ENCODE measurements at places on chromosomes 1 and 21.

DNA sequence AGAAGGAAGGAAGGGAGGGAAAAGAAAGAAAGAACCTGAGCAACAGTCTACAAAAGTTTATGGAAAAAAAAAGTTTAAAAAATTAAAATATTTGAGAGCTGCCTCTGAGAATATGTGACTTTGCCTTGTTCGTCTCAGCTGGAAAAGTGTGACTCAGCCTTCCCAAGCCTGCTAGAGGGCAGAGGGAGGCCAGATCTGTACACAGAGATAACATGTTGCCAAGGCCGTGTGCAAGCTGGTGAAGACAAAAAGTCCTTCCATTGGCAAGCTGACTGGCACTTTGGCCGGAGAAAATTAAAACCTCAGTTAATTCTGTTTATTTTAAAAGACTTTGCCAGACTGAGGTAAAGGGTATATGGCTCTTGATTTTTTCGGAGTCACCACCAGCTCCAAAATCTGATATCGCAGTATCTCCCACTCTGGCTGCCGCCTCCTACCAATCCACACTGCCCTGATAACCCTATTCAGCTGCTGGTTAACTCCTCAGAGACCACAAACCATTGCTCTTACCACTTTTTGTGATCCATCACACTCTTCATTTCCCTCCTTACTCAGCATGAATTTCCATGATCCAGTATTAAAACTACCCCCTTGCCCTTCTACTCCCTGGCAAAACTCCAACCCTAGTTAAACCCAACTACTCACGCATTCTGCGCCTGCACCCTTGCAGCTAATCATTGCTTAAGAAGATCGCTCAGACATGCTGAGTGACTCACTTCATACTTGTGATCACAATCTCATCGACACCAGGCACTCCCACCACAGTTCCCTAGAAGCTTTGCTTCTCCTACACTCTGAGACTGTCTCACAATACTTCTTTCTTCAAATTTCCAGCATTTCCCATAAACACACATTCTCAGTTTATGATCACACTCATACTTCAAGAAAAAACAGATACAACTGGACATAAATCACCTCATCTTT is 5.7 kb upstream of the PPP1R15B start:
- DNase-seq = peak; percentile 98

DNA sequence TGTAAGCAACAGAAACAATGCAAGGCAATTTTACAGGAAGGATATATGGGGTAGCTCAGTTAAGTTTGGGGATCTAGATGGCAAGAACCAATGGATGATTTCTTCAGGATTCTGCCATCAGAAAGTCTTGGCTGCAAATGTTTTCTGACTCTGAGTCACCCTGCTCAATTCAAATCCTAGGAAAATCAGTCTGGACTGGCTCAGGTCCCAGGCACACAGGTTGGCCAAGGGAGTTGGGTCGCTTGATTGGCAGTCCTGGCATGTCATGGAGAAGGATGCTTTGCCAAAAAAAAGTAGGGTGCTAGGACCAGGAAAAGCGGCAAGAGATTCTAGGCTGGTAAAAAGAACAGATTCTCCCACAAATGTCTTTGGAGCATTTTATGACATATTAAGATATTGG is 28.9 kb upstream of the S1PR1 start:
- DNase-seq = no peak

GRCh38 chr1:17887661-17888371 is 132.7 kb downstream of the ACTL8 start:
- DNase-seq = no peak

GRCh38 chr1:36542962-36543515 is 60.3 kb upstream of the CSF3R start:
- DNase-seq = peak; percentile 5

DNA sequence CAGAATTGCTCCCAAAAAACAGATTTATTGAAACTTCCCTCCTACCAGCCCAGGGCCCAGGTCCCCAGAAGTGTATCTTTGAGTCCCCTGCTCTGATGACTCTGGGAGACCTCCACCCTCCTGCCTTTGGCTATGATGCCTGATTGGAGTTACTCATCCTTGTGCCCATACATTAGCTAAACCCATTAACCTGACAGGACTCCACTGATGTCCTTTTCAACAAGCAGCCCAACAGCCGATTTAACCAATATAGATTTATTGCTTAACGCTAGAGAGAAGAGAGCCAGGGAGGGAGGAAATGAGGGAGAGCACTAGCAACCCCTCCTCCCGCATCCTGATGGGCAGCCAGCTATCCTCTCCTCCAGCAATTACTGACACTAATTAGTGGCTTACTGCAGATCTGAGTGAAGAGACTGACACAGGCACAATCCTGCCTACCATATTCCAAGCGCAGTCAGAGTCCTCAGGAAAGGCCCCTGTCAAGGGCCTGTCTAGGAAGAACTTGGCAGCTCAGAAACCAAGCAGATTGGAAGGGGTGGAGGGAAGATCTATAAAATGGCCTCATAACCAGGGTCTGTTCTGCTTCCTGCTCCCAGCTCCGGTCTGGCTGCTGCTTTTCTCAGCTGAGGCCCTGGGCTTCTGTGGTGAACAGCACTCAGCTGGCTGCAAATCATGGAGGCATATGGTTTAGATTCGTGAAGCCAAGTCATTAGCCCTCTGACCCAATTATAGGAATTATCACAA is 484.5 kb upstream of the DAB1 start:
- no peak for DNase-seq

- DNase-seq = no peak
Observed at GRCh38 chr1:22163564-22163963, 20.7 kb upstream of the WNT4 start.

DNA sequence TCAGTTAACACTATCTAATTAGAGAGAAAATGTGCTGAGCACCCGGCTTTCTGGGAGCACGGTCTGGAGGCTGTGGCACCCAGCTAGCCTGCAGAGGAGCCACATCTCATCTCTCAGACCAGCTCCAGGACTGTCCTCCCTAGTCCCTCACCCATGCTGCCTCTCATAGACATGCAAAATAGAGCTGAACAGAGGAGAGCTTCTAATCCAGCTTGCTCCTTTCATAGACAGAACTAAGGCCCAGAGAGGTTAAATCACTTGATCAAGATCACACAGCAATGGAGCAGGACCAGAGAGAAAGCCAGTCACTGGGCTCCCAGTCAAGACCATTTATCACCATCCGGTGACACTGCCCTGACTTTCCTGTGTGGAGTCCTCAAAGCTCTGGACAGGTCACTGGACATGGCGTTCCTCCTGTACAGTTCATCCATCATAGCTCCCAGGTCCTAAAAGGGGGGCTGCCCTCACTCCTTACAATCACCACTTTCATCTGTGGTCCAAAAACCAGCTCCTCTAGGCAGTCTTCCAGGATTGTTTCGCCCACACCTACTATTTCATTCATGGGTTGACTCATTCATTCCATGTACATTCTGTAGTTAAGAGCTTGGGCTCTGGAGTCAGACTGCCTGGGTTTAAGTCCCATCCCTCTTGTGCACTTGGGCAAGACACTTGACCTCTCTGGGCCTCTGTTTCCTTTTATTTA is 8.8 kb upstream of the CAMK2N1 start:
- DNase-seq = peak; percentile 73
